ENCODE measurements at places on chromosomes 5 and 9.
A peak's percentile ranks its signal among the peaks of the same experiment; 100 is the strongest.

GRCh38 chr9:133121198-133121914 lies at the start of gene RALGDS:
RALGDS (minus strand) TSS chr9:133121240; CDS start chr9:133121154, 86 bp downstream.
- DNase-seq: peak; percentile 81

GRCh38 chr9:23538067-23538402 lies 288.0 kb downstream of the ELAVL2 start:
- no peak for DNase-seq

DNA sequence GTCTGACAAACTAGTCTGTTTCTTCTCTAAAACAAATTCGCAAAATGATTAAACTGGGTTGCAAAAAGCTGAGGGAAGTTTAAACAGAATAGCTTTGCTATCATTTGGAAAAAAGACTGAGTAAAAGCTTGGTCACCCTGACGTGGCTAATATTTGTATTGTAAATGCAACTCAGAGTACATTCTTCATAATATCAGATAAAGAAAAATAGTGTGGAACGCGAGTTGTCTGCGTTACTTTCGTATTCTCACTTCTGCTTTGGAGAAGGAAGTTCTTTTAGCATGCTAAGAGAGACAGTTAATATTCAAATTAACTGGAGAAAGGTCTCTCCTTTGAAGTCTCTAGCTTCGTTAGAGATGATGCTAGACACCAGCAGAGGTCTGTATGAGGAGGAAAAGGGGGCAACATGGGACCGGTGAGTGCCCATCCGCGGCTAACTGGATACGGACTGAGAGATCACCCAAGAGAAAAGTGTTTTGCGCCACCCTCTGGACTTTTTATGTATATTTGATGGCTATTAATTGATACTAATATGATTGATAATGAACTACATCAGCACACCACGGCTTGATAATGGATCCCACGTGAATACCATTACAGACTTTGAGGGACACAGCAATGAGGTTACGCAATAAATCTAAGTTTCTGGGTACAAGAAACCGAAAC lies 2.9 kb upstream of the CNTRL start:
- peak; percentile 85 for DNase-seq

GRCh38 chr5:132271251-132272246 lies 14.1 kb downstream of the PDLIM4 start:
- DNase-seq: no peak

DNA sequence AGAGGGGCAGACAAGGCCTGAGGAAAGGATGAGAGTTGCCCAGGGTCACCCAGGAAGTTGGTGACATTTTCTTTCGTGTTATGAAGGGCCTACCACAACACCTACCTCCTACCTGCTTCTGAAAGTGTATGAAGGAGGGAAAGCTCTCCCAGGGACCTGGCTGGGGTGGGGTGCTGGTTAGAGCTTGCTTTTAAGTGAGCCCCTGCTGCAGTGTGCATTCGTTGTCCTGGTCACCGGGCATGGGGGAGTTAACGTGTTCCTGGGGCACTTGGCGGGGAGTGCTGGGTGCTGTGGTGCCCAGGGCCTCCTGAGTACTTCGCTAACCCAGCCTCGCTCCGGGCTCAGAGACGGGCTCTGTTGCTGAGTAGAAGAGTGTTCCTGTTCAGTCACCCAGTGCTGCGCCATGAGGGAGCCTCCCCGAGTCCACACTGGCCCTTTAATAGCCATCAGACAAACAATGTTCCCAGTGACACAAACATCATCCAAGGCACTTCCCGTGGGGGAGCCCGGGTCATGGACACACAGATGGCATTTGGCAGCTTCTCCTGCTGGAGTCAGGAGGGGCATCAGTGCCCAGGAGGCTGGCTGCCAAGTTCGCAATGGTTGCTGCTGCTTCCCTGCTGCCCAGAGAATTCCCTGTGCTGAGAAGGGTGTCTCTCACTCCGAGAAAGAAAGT lies 85.7 kb downstream of the AMBP start:
- no peak for DNase-seq

DNA sequence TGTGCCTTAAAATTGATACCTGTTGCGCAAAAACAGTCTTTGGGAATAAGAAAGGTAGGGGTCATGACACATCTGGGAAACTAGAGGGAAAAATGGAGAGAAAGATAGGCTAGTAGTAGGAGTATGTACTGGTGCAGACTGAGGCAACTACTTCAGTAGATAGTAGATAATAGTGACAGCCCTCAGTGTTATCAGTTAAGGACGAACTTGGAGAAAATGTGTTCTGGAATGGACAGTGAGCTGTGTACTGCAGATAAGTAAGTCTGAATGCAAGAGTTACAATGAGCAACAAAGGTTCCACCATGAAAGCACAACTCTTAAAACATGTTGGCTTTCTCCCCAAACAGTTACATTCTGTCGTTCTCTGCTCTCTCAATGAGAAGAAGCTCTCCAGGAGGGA lies 6.5 kb upstream of the INSL6 start:
- no peak for DNase-seq

- DNase-seq: no peak
These were observed 4.0 kb upstream of the PLAC8L1 start for GRCh38 chr5:146109379-146109778.

DNA sequence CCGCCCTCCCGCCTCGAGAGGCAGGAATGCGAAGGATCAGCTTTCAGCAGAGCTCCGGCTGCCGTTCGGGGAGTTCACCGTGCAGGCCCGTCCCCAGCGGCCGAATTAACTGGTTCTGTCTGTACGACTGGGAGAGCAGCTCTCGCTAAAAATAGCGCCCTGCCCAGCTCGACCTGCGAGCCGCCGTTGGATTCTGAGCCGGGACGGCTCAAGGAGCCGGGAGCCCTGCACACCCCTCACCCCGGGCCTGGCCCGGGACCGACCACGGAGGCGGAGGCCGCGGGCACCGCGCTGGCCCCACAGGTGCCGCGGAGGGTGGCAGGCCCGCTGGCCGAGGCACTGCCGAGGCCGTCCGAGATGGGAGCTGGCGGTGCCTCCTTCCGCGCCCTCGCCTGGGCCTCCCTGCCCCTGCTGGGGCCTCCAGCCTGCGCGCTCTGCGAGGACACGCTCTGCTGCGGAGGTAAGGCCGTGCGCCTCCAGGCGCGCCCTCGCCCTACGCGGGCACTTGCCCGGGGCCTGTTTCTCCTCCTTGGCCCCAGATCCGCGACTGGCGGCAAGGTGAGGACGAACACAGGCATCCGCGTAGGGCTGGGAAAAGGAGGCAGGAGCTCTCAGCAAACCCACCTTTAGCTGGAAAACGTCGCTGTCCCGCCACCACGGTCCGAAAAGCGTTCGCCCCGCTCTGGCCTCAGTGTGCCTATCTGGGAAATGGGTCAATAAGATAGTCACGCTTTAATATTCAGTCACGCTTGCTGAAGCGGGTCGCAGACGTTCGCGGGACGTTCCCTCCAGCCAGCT lies 53.1 kb upstream of the DAB2IP start:
- DNase-seq: no peak

DNA sequence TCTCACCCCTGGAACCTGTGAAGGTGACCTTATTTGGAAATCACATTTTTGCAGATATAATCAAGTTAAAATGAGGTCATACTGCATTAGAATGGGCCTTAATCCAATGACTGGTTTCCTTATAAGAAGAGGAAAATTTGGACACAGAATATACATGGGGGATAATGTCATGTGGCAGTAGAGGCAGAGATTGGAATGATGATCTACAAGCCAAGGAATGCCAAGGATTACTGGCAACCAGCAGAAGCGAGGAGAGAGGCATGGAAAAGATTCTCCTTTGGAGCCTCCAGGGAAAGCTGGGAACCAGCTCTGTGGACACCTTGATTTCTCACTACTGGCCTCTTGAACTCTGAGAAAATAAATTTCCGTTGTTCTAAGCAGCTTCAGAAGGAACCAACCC lies 20.2 kb upstream of the CEP78 start:
- no peak for DNase-seq
